ENCODE measurements at places on chromosomes 1 and 21.

DNA sequence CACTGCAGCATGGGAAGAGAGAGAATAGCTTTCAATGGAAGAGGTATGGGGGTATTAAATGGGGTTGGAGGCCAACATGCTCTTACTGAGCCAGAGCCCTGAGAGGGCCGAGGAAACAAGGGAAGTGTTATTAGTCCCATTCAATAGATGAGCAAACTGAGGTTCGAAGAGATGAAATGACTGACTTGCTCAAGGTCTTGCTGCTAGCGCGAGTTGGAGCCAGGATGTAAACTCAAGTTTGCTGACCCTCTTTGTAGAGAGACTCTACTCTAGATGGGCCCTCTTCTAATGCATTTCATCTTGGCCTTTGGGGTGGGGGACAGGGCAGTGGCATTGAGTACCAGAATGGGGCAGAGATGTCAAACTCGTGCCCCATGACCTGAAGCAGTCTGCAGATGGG, 319.5 kb downstream of the RPS6KC1 start:
- no peak for DNase-seq

DNA sequence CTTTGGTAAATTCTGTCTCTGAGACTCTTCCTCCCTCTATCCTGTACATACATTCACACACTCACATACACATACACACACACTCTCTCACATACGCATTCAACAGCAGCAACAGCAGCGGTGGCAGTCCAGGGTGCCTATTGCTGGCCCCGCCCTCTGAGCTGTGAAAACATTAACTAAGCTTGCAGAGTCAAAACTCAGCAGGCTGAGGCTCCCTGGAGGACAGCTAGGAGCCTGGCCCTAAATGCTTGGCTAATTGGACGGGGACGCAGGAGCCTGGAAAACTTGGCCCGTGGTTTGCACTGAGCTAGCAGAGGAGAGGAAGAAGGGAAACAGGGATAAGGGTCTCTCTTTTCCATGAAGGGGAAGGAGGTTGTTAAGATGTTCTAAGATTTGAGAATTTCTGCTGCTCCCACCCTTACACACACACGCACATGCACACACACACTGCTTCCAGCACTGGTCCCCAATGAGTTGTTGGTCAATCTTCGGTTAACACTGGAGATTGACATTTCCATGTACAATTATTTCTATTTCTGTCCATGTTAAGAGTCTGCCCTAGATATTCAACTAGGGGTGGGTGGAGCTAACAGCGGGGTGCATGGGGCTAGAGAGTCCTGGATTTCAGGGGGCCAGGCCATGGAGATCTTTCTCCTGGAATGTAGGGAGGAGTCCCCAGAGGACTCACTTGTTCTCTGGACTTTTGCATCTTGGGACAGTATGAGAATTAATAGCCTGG, 94.2 kb downstream of the PLXNA2 start:
- no peak for DNase-seq

GRCh38 chr1:230567221-230567575, 75.1 kb upstream of the COG2 start:
- no peak for DNase-seq

DNA sequence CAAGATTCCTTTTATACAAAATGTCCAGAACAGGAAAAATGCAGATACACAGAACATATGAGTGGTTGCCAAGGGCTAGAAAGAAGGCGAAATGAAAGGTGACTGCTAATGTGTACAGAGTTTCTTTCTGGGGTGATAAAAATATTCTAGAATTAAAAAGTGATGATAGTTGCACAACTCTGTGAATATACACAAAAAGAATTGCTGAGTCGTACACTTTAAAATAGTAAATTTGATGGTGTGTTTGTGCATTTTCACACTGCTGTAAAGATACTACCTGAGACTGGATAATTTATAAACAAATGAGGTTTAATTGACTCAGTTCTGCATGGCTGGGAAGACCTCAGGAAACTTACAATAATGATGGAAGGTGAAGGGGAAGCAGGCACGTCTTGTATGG, 23.9 kb downstream of the KLHDC7A start:
- DNase-seq: no peak

DNA sequence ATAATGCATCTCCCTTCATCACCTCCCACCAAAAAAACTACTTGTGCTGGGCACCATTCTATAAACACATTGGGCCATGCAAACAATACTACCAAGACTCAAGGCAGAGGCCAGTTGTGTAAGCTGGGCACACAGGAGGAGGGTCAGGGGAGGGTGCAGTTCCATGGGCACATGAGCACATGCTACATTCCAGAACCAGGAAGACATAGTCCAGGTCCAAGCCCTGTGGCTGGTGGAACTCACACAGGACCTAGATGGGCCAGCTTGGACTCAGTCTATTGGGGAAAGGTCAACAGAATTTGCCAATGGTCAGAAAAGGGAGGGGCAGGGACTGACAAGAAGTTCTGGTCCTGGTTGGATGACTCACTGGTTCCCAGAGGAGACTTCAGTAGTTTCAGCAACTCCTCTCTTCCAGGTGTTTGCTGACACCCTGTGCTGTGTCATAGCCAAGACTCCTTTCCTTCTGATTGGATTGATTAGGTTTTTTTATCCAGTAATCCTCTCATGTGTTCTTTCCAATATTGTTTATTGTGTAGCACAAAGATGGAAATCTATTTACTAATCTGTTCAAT, 249.7 kb downstream of the C1orf94 start:
- DNase-seq: no peak

DNA sequence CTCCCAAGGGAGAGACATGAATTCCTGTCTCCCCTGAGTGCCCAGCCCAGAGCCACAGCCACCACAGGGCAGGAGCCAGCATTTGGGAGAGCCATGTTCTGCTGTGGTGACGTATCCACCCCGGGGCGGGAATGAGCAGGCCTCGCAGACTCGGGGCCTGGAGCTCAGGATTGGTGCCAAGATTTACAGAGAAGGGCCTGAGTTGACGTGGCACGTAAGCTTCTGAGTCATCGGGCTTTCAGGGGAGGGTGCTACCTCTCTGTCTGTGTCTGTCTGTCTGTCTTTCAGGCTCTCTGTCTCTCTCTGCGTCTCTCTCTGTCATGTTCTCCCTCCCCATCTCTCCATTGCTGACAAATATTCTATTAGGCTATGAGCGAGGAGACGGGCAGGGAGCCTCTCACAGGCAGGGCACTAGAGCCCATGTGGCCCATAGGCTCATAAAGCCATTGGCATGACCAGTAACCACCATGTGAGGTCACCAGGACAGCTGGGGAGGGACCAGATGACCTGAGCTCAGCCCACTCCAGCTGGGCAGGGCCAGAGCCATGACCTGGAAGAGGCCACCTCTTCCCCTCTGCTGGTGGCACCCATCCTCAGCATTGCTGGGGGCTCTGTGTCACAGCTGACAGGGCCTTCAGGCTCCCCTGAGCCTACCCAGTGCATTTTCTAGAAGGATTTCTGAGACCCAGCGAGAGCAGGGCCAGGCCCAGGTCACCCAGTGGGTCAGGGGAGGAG, 300.0 kb upstream of the VAMP3 start:
- DNase-seq: peak; percentile 64

GRCh38 chr1:60118085-60118484, 44.5 kb upstream of the C1orf87 start:
- no peak for DNase-seq

GRCh38 chr1:226980122-226980560, 40.0 kb downstream of the COQ8A start:
- no peak for DNase-seq

DNA sequence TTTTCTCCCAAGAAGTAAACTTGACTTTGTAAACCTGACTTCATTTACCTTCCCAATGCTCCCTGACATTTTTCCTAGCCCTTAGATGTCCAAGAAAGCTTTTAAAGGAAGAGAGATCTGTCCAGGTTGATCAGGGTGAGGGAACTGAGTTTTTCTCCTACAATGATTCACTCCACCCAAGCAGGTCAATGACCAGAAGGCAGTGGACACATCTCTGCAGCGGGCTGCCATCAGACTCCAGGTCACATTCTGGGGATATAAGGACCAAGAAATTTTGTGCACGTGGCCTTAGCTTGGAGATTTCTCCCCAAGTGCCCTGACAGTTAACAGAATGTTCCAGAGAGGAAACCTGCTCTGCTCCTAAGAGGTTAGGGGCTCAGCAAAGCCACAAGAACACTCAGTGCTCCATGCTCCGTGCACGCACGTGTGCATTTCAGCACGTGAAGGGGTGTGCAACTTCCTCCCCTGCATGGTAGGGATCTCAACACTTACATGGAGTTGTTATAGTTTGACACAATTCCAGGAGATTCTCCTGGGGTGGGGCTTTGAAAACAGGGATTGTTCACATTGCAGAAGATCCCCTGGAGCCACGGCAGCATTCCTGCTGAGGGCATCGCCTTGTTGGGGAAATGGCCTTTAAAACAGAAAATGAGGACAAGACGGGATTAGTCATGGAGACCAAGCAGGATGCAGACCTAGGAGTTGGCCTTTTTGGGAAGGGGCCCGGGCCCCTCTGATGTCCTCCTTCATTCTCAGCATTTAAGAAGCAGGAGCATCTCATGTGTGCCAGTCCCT, 9.8 kb downstream of the ABCA4 start:
- DNase-seq: no peak

GRCh38 chr1:224507771-224508523, 73.3 kb upstream of the WDR26 start:
- DNase-seq: no peak

GRCh38 chr1:29454616-29455380, 218.5 kb downstream of the PTPRU start:
- DNase-seq: no peak

GRCh38 chr1:114286960-114287359, 133.3 kb upstream of the SYT6 start:
- no peak for DNase-seq

DNA sequence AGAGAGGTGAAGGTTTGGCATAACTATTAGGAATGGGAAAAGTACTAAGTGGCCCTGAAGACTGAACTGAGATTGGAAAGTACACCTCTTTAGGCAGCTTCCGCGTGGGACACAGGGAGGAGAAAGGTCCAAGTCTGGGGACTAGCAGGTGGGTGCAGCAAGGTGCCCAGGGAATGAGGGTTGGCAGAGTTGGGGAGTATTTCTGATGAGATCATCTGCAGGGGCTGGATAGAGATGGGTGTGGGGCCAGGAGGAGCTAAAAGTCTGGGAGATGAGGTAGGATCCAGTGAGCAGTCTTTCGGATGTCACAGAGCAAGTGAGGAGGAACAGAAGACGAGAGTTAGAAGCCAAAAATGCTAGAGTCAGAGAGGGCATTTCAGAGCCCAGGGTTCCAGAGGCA, 36.1 kb downstream of the CDCA8 start:
- no peak for DNase-seq

DNA sequence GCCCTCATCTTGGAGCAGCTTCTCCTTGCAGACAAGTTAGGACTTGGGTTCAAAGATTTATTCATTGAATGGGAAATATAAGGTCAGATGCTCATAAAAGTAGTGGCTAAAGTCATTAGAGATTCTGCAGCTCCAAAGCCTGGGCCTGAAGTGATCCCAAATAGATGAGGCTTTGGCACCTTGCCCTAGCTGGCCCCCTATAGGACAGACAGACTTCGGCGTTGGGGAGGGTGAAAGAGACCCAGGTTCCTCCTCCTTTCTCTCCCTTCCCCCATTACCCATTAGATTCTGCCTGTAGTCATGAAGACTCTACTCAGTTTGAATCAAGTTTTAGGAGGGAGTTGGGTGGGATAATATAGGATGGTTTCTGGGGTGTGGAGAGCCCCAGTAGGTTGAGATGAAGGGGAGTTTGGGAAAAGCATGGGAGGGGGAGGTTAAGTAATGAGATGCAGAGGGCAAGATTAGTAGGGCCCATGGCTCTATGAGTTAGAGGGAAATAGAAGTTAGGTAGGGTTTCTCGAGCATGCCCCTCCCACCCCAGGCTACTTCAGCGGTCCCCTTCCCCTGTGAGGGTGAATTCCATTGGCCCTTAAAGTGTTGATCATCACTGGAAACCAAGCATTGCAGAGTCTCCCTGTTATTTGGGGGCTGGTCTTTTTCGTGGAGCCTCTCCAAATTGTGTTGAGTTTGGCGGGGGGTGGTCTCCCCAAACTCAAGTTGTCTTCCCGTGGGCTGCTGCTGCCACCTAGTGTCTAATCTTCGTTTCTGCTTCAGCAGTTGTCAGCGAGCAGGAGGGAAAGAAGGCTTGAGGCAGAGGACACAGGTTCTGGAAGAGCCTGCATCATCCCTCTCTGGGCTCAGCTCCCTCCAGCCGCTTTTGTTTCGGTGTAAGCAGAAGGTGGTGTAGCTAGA, 2.1 kb upstream of the AHDC1 start:
- DNase-seq: no peak

DNA sequence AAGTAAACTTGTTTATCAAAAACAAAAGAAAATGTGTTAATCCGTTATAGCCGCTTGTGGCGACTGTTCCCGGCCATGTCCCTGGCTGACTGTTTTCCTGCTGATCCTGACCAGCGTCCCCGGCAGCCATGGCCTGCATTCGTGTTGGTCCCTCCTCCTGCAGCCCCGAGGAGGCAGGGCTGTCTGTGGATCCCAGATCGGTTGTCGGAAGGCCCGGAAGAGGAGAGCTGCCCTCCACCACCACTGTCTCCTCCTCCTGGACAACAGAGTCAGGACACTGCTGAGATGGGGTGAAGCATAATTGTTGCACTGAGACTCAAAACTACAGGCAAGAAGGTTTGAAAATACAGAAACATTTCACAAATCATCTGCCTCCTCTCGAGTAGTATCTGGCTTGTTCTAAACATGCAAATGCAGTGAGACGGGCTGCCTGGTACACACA, 3.6 kb upstream of the MXRA8 start:
- DNase-seq: no peak

DNA sequence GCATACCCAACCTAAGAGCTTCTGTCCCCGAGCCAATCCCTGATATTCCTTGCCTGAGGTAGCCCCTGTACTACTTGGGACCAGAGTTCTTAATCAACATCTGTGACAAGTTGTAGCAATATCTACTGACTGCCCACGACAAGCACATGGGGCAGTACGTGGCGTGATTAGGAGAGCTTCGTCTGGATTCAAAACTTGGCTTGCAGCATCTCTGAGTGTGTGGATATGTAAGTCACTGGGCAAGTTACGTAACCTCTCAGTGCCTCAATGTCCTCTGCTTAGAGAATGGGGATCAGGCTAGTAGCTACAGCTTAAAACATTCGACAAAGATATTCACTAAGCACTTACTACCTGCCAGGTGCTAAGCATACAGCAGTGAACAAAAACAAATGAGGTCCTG, 5.0 kb downstream of the HSPG2 start:
- peak; percentile 54 for DNase-seq

DNA sequence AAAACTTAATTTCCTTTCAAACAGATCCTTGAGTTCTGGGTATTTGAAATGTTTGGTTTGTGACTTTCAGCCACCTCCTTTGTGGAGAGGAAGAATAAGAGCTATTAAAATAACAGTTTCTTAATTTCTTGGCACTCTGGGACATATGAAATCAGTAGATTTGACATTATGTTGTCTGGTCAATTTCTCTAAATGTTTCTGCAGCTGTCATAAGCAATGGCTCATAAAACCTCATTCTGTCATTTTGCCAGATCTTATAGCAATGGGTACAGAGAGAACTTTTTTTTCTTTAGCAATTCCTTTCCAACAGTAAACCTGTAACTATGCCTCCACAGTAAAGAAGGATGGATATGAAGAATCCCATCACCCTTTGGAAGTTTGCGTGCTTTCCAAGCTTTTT, 52.6 kb downstream of the LAMC1 start:
- DNase-seq: no peak

Data from thoracic aorta (tissue), 2 donors.